Activated naive CD4-positive, alpha-beta T cell treated with anti-CD3 and anti-CD28 coated beads, Interleukin-2, amount 50 U/mL, for 72 hours (primary cell): ENCODE measurements at places on chromosomes 1 and 21.

DNA sequence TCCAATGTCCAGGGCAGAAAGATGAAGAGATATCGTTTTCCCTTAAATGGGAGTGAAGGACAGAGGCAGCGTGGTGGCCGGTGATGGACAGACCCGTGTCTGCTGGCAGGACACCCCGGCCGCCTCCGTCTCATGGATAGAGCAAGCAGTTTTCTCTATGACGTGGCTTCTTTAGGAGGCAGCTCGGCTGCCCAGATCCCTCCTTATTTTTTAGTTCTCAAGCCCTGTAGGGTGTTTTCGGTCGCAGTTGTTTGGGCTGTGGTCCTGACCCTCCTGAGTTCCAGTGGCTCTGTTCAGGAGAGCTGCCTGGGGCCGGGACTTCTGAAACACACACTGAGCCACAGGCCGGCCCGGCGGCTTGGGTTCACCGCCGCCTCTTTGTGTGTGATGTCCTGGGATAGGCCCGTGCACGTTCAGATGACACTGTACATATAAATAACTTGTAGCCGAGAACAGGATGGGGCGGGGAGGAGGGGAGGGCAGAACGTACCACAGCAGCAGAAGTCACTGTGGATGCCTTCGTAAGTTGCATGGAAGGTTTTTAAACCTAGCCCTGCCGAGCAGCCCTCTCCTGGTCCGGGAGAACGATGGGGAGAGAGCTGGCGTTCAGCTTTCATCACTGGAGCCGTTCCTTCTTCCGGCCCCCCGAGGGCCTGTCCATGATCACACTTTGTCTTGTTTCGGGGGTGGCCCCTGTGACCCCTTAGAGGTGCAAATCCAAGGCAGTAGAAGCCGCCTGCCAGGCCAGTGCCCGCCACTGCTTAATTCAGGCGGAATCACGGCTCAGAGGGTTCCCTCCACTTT, 65.2 kb downstream of the SIK1 start:
- DNase-seq: no peak

DNA sequence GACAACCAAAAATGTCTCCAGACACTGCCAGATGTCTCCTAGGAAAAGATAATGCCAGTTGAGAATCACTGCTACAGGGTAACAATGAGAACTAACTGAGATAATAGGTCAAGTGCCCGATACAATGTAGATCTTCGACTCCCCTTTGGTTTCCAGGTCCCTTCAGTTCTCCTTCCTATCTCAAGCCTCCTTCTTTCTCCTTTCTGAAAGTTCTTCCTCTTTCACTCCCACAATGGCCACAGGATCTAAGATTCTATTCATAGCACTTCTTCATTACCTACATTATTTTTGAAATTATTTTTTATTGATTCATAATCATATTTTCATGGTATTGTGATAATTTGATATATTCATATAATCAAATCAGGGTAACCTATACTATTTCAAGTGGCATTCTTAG, 6.3 kb downstream of the PFDN2 start:
- no peak for DNase-seq

- DNase-seq: no peak
These were observed 52.6 kb upstream of the EPS8L3 start for GRCh38 chr1:109816175-109816811.

- DNase-seq: no peak
These were observed 111.9 kb upstream of the TENT5C start for GRCh38 chr1:117493906-117494305.

GRCh38 chr21:33802481-33802880, 113.1 kb downstream of the ATP5PO start:
- DNase-seq: no peak

GRCh38 chr1:25118546-25118945, 113.8 kb downstream of the SYF2 start:
- peak; percentile 36 for DNase-seq

- peak; percentile 75 for DNase-seq
These were observed 913 bp upstream of the S1PR1 start for GRCh38 chr1:101235696-101236515.

- DNase-seq: no peak
These were observed 70.0 kb upstream of the TMEM51 start for GRCh38 chr1:15083578-15083977.

DNA sequence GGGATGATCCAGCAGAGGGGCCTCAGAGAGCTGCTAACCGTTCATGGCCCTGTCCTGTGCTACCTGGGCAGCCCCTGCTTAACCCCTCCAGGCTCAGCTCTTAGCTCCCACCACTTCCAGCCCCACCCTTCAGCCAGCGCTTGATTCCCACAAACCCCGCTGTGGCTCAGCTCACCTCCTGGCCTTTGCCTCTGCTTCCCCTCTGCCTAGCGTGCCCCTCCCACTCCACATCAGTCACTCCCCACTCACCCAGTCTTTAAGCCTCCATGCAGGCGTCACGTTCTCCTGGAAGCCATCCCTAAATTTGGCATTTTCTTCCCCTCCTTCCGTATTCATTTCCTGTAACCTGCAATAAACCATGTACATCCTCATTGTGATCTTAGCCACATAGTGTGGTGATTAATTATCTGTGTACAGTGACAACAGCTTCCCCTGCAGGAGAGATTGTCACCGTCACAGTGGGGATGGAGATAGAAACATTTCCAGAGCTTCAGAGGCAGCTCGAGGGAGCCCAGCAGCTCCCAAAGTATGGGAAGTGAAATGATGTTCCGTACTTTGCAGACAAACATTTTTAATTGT, 65.5 kb downstream of the EPHB2 start:
- DNase-seq: no peak

- DNase-seq: no peak
These were observed 288.6 kb upstream of the USP24 start for GRCh38 chr1:55503663-55504305.

DNA sequence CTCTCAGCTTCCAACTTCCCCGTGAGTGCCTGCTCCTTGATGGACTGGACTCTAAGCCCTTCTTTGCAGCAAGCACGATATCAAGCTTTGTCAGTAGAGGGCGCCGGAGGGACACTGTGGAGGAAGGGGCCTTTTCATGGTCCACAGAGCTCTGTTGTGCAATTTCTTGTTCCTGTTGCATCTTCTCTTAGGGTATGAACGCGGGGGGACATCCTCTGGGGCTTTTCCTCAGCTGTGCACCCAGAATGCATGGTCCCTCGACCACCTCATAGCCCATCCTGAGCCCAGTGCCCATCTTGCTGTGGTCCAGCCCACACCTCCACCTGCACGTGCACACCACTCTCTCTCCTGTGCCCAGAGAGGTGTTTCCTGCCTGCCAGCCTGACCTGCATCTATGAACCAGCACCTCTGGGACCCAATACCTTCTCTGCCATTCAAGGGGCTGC, 556.8 kb downstream of the PTPRU start:
- peak; percentile 85 for DNase-seq

DNA sequence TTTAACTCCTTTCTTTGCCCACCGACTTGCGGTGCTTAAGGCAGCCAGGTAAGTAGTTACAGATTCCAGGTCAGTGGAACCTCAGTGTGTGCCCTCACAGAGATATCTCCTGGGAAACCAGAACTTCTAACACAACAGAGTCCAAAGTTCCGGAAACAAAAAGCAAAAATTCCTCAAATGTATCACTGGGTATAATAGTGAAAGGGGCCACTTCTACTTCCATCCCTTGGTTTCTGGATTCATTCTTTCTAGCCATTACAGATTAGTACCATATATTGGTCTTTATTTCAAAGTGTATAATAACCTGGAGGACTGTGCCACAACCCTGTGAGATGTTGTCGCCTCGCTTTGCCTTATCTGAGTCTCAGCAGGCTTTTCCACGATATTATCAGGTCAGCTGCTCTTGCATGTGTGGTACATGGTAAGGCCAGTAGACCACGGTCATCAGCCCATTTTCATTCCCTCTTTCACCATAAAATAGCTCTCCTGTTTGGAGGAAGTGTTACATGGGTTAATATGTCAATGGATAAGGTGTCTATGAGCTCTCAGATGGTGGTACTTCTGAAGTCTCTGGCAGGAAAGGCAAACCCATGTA, 14.9 kb upstream of the VASH2 start:
- no peak for DNase-seq

- DNase-seq: no peak
These were observed 1.4 kb downstream of the PROK1 start for GRCh38 chr1:110452330-110452729.

DNA sequence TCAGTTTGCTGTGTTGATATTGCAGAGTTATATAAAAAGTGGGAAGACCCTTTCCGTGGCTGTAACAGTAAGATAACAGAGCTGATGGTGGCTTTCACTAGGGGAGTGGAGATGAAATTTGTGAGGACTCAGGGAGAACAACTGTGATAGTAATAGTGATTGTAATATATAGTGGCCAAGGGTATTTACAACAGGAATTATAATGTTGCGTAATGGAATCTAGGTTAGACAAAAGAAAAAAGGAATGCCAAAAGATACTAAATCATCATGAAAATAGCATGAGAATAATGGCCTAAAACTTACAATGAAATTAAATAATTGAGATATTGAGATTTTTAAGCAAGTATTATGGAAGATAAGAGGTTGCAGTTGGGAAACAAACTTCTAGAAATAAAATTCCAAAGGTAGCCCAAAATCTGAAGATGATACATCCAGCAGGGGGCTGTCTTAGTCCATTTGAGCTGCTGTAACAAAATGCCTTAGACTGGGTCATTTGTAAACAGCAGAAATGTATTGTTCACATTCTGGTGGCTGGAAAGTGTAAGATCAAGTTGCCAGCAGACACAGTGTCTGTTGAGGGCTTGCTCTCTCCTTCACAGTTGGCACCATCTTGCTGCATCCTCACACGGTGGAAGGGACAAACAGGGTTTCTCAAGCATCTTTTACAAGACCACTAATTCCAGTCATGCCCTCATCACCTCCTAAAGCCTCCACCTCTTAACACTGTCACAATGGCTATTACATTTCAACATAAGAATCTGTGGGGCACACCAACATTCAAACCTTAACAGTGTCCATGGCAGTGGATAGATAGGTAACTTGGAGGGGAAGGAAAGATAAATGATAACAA, 711.2 kb downstream of the MRPL39 start:
- DNase-seq: no peak

DNA sequence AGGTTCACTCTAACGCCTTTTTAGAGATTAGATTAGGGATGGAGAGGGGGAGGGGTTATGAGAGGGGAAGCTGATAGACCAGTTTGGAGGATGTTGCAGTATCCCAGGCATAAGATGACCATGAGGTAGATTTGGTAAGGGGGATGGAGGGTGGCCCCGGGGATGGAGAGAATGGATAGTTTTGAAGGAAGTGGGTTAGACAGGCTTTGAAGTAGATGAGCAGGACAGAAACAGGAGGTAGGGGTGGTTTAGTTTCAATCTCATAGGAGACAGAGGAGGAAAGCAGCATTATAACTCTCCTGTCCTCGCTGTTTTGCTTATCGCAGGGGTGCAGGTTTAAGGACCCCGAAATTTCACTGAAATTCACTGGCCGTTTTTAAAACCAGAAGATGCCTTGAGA, 11.8 kb downstream of the UBIAD1 start:
- DNase-seq: no peak

DNA sequence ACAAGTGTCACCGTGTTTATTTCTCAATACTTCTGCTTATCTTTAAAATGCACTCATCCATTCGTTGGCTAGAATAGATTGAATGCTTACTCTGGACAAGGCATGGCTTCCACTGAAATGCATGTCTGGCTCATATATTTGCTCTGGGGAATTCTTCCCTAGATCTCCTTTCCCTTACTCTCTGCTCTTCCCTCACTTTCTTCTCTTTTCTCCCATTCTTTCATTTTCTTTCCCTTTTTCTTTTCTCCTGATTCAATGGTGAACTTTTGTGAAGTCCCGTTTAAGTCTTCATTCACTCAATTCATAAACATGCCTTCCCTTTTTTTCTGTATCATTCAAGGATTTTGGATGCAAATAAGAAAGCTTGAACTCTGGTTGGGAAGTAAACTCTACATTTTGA, 234.5 kb downstream of the DYRK1A start:
- no peak for DNase-seq

DNA sequence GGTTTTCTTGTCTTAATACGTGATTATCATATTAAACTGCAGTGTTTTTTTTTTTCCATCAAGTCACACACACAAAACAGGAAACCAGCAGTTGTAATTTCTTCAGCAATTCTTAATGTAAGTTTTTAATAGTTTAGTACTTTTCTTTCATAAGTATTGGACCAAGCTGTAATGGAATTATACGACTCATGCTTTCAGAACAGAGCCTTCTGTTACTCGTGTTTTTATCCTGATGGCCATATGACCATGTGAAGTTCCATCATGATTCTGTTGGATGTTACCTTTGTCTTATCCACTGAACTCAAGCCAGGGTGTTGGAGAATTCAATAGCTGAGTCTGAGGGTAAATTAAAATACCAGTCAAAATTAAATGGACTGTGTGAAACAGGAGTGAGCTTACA, 72.0 kb upstream of the S1PR1 start:
- no peak for DNase-seq

GRCh38 chr21:45642122-45642813, 1.3 kb upstream of the PCBP3 start:
- no peak for DNase-seq

DNA sequence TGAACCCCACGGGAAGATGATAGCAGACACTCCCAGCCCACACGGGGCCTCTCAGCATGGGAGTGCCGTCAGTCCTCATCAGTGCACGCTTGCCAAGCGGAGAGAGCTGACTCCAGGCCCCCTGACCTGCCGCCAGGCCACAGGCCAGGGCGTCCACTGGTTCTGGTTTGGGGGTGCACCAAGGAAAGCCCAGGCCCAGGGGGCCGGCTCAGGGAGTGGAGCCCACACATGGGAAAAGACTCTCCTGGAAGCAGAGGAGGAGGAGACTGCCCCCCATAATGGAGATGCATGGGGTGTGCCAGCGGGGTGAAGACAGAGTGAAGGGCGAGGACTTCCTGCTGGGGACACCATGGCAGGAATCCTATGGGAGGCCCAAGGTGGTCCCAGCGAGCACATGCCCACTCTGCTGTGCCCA, 6.4 kb downstream of the TRIM11 start:
- no peak for DNase-seq

GRCh38 chr1:117814856-117815797, 114.3 kb downstream of the GDAP2 start:
- DNase-seq: no peak

DNA sequence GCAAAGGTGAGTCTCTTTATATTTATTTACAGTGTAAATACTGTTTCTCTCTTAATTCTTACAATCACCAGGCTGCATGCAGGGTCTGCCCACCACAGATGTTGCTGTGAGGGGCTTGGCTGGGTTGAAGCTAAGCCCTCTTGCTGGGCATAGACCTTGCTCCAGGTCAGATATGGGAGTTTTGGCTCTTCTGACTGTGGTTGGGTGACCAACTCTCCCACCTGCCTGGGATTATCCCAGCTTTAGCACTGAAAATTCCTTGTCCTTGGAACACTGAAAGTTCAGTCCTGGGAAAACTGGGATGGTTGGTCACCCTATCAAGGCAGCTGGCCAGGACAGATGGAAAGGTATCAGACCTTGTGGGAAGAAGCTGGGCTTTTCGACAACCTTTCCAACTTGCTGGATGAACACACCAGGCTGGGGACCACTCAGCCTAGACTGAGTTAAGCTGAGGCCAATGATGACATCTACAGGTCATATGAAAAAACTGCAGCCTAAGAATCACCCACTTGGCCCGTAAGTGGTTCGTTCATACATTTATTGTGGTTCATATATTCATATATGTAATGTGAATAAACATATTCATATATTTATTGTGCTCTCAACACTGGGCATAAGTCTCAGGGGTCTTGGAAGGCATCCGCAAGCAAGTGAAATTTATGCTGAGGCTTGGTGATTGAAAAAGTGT, 26.6 kb upstream of the HPDL start:
- DNase-seq: peak; percentile 33
